ENCODE measurements at places on chromosomes 3 and 15.

DNA sequence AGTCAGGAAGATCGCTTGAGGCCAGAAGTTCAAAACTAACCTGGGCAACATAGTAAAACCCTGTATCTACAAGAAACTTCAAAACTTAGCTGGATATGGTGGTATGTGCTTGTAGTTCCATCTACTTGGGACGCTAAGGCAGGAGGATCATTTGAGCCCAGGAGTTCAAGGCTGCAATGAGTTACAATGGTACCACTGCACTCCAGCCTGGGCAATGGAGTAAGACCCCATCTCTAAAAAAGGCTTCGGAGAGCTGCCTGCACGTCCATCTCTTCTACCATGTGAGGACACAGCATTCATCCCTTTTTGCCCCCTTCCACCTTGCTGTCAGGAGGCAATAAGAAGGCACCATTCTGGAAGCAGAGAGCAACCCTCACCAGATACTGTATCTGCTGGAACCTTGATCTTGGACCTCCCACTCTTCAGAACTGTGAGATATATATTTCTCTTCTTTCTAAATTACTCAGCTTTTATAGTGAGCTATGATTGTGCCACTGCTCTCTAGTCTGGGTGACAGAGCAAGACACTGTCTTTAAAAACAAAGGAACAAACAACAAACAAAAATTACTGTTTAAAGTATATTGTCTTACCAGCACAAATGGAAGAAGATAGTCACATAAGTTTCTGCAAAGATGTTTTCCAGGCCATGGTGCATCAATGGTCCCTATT is 4.2 kb upstream of the BTLA start:
- no peak for DNase-seq

- DNase-seq = no peak
Observed at GRCh38 chr15:100353449-100353848, 11.7 kb upstream of the ADAMTS17 start.

GRCh38 chr3:170711786-170712185 is 125.9 kb upstream of the SLC7A14 start:
- no peak for DNase-seq

- no peak for DNase-seq
Observed at GRCh38 chr3:130971208-130971607, 55.4 kb downstream of the ASTE1 start.

DNA sequence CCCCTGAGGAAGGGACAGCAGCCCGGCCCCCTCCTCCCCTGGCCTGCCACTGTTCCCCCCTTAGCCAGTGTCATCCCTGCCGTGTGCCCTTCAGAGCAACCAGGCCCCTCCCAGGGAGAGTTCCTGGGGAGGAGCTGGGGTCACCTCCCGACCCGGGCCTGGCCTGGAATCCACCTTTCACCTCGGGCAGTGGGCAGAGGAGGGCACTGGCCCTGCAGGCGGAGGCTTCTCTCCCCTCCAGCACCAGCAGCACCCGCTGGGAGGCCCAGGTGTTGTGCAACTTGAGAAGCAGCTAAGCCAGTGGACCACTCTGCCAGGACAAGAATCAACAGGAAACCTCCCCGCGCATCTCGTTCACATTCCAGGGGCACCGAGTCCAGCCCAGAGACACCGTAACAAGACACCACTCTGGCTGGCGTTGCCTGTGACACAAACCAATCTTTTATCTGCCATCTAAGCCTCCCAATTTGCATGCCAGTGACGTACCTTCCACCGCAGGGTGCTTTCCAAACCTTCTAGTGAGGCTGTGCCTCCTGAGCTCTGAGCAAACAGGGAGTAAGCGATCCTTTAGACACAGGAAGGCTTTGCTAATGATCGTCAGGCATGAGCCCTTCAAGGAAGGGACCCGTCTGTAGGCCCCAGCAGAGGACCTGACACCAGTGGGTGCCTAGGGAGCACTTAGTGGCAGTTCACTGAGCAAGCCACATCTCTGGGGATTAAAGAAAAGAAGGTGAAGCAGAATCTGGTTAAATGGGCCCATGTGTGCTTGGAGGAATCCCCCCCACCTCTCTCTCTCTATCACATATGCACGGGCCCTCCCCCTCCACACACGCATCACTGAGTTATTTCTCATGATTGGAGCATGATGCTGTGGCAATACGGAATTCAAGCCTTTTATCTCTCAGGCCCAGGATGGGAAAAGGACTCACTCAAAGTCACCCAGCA is 98.9 kb upstream of the TLE3 start:
- DNase-seq = peak; percentile 53

DNA sequence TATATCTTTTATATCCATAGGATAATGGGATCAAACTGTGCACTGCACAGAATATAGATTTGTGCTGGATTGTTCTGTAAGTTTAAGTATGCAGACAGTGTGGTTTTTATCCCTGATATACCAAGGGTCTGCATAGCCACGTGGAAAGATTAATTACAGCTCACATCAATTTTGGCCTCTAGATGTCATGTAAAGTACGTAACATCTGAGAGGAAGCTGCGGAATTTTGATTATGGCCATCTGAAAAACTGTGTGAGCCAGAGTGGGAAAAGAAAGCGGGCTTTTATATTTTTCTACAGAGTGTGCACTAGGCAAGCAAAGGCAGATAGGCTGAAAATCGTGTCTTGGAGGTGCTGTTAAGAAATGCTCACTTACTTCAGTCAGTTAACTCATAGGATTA is 562.7 kb downstream of the GBE1 start:
- no peak for DNase-seq

- no peak for DNase-seq
Observed at GRCh38 chr3:152662157-152662556, 172.8 kb upstream of the P2RY1 start.

DNA sequence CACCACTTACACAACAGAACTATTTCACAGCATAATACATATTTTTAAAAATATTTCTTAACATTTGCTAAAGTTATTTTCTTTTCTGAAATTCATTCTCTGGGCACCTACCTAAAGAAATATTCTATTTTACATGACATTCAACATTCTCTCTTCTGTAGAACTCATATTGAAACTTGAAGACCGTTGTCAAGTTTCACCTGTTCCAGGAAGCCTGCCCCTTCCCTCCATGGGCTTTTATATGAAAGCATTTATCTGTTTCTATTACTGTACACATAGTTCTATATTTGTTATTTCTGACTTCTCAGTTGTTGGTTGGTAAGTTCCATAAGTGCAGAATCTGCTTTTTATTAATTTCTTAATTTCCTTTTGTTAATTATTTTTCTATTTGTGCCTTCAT is 204.3 kb upstream of the ALCAM start:
- no peak for DNase-seq

- no peak for DNase-seq
Observed at GRCh38 chr3:164326714-164327113, 751.6 kb downstream of the SI start.

- peak; percentile 30 for DNase-seq
Observed at GRCh38 chr3:15327941-15328340, 4.4 kb downstream of the SH3BP5 start.

DNA sequence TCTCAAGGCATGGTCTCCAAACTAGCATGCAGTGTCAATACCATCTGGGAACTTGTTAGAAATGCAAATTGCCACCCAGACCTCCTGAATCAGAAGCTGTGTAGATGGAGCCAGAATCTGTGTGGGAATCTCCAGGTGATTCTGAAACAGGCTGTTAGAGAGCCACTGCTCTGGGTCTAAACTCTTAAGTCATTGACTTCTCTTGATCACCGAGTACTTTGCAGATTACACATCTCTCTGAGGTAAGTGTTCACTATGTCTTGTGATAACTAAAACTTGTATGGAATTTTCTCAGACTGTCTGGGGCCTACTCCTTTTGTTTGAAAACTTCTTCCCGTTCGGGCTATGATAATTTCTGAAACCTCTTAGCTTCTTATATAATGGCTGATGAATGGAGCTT is 315.6 kb downstream of the EDEM1 start:
- DNase-seq = no peak

Data from CD4-positive, alpha-beta T cell treated with Interleukin-10 for 1 hour (primary cell).